ENCODE measurements at places on chromosomes 5 and 9.
A peak's percentile ranks its signal among the peaks of the same experiment; 100 is the strongest.

DNA sequence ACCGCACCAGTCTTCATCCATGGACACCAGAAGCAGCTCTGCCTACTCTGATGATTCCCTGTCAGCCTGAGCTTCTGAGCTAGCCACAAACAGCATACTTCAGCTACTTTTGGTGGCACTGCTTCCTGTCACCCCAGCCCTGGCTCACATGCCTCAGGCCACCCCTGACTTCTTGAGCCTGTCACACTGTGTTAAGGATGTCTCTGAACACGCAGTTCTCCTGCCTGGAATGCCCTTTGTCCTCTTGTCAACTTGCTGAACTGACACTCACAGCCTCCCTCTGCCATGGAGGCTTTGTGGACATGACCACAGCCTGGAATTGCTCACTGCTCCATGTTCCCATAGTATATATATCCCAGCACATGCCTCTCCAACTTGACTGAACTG lies 7.2 kb downstream of the MACROH2A1 start:
- DNase-seq, result no peak

- no peak for DNase-seq
Measured at GRCh38 chr9:89664896-89665329, 60.1 kb downstream of the GADD45G start.

DNA sequence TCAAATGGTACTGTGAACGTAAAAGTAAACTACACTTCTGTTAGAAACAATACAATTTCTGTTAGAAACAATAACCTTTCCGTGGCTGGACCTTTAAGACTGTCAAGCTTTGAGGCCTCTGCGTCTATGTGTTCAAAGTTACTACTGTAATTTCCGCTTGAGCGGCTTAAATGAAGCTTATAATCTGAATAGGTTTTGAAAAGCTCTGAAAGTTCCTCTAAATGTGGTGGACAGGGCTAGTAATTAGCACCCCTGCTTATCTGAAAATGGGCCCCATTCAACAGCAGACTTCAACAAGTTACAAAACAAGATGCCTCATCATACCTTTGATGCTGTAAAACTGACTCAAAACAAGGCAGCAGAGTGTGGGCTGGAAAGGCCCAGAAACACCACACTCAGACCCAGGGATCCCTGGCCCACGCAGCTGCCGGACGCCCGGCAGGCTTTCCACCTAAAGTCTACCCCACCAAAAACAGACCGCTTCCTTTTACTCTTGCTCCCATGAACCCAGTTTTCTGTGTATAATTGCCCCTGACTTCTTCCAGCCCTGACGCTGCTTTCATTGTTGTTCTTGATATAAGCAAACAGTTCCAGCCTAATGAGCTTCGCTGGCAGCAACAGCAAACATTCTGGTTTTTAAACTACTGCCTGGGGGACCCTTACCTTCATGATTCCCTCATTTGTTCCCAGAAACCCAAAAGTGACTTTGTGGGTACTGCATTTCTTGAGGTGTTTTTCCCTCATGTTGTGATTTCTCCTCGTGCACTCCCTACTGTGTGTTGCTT lies 66.7 kb downstream of the TLE1 start:
- DNase-seq, result no peak

DNA sequence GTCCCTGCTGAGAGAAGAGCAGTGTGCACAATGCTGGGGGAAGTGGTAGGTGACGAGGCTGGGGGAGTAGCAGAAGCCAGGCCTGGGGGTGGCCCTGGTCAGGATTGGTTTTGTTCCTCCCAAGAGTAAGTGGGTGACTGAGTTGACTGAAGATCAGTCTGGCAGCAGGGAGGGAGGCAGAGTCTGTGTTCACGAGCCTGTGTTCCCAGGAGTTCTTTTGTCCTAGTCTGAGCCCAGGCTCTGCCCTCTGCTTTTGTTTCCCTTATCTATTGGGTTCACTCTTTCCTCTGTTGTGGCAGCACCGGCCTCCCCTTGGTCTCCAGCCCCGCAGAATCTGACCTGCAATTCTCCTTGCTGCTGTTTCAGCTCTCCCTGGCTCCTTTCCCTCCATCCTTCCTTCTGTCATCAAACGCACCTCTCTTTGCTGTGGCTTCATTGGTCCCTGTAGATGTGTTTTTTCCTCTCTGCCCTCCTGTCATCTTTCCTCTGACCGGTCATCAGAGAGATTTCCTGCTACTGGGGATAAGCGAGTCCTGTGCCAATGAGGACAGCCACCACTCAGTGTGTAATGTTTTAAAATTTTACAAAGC lies 607.4 kb downstream of the KIF4B start:
- DNase-seq, result no peak

- no peak for DNase-seq
Measured at GRCh38 chr5:67222243-67223025, 25.8 kb upstream of the CD180 start.

GRCh38 chr5:19928562-19929421 lies 59.2 kb downstream of the CDH18 start:
- peak; percentile 92 for DNase-seq

DNA sequence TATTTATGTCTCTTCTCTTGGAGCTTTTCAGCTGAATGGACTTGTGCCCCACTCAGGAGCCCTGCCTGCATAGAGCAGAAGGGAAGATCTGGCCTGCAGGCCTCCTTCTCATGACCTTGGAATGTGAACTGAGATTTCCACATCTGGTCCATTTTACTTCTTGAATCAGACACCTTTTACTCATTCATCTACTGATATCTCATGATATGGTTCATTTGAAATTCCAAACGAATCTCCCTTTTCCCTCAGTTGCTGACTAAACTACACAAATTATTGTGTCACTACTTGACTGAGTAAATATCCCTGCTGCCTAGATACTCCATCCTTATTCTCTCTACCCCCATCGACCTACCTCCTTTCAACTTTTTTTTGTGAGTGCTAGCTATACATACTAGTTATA lies 138.7 kb downstream of the PLCXD3 start:
- DNase-seq, result no peak

- peak; percentile 45 for DNase-seq
Measured at GRCh38 chr9:34413231-34413852, 36.6 kb upstream of the MYORG start.

DNA sequence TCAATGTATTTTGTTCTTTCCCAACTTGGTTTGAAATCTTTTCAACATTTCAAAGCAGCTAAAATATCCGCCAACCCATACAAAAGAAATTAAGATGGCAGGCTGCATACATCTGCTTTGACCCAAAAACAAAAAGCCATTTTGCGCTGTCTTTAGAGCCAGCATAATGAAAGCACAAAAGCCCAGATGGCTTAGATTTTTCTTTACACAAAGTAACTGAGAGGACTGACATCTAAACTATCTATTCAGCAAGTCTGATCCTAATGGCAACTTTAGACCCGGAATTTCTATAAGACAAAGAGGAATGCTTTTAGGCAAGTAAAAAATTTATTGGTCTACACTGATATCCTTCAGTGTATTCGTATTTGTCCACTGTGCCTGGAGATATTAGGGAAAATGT lies 86.3 kb downstream of the MYO10 start:
- no peak for DNase-seq

- DNase-seq, result peak; percentile 60
Measured at GRCh38 chr5:151037561-151038411, 17.4 kb downstream of the GPX3 start.

DNA sequence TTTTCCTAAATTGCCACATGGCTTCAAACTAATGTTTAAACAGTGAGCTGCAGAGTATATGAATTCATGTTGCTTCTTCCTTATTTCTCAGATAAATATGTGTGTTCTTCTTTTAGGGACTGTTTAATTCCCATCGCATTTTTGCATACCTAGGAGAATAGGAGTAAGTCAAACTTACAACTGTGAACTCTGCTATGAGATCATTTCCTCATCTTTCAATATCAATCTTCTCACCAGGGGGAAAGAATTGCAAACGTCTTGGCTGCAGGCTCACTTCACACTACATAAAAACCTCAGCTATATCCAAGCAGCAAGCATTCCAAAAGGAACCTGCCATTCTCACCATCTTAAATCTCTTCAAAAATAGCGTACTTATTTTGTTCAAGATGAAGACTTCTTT lies 271.0 kb downstream of the DNAH5 start:
- no peak for DNase-seq

DNA sequence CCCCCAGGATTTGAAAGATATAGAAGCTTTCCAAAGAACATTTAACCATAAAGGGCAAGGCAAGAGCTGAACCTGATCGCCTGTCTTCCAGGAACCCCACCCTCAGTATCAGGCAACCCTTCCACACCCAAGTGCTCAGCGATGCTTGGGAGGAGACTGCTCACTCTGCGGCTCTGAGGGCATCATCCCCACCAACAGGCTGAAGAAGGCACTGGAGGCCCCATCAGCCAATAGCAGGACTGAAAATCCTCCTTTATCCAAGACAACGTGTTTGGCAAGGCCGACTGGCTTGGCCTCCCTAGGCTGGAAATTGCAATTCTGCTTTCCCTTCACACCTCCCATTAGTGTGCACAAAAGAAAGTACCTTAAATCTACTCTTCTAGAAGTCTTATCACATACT lies 1.4 kb upstream of the PPP2CA start:
- DNase-seq, result no peak

- no peak for DNase-seq
Measured at GRCh38 chr5:16787278-16787677, 148.8 kb downstream of the MYO10 start.

GRCh38 chr9:127754099-127755060 lies 19.3 kb upstream of the TOR2A start:
- DNase-seq, result no peak

GRCh38 chr5:111495159-111495558 lies 17.2 kb downstream of the STARD4 start:
- DNase-seq, result no peak

Data from iris pigment epithelial cell (primary cell).